ENCODE measurements at places on chromosomes 2 and 18.
A peak's percentile ranks its signal among the peaks of the same experiment; 100 is the strongest.

GRCh38 chr18:8515142-8515865 lies 93.9 kb upstream of the RAB12 start:
- no peak for DNase-seq

GRCh38 chr2:239277401-239278085 lies 123.3 kb downstream of the HDAC4 start:
- no peak for DNase-seq

DNA sequence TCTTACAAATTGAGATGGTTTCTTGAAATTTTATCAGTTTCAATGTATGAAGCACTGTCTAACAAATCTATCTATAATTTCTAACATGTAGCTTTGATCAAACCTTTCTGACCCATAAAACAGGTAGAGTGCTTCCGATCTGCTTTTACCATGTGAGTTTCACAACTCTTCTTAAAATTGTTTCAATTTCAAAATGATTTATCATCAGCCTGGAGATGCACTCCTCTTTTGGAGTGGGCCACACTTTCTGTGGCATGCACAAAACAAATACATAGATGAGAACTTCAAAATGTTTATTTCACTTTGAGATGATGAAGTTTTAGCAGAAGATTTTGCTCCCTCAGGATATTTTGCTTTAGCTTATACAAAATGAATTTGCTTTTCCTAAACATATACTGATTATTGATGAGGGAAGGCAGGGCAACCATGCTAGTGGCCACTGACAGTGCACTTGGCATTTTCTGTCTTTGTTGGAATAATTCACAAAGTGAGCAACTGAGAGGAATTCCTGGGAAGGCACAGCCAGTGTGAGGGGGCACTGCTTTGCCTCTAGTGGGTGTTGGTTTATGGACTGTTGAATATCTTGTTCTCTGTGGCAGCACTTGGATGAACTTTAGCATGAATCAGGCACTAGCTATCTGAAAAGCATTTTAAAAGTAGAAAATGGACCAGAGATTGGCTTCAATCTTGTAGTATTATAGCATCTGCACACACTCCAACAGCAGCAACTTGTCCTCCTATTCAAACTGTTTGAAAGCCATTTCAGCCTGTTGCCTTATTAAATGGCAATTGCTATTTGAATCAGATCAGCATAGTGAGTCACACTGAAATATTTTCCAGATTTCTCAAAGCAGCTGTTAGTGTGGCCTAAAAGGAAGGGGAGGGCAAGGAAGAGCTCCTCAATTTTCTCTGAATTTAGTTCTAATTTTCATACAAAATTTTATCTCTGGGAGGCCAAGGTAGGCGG lies 193.2 kb downstream of the CCDC85A start:
- no peak for DNase-seq

DNA sequence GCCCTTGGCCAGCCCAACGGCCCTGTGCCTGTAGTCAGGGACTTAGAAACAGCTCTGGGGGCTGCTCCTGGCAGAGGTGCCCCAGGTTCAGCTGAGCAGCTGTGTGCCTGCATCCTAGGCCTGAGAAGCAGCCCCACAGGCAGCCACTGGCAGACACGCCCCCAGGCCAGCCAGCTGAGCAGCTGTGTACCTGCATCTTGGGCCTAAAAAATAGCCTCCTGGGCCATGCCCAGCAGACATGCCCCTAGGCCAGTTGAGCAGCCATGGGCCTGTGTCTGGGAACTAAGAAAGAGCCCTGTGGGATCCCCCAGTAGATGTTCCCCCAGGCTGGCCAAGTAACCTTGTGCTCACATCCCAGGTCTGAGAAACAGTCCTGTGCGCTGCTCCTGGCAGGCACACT lies 64.0 kb downstream of the TBR1 start:
- DNase-seq = no peak

GRCh38 chr2:70647873-70648481 lies 94.4 kb upstream of the TGFA start:
- DNase-seq = peak; percentile 63

All from activated T-cell treated with anti-CD3 and anti-CD28 coated beads for 48 hours (primary cell).